ENCODE measurements at places on chromosomes 13 and 19.

GRCh38 chr19:5864725-5865486, 5.4 kb downstream of the FUT5 start:
- DNase-seq, result no peak

- no peak for DNase-seq
Observed at GRCh38 chr13:37418490-37418889, 180.1 kb downstream of the POSTN start.

GRCh38 chr13:110886870-110887596, 27.8 kb downstream of the ANKRD10 start:
- DNase-seq, result no peak

DNA sequence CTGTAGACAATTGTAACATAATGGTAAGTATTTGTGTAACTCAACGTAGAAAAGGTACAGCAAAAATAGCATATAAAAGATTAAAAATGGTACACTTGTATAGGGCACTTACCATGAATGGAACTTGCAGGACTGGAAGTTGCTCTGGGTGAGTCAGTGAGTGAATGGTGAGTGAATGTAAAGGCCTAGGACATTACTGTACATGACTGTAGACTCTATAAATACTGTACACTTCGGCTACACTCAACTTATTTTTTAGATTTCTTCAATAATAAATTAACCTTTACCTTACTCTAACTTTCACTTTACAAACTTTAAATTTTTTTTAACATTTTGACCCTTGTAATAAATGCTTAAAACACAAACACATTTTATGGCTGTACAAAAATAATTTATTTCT, 72.1 kb upstream of the FAM216B start:
- no peak for DNase-seq

DNA sequence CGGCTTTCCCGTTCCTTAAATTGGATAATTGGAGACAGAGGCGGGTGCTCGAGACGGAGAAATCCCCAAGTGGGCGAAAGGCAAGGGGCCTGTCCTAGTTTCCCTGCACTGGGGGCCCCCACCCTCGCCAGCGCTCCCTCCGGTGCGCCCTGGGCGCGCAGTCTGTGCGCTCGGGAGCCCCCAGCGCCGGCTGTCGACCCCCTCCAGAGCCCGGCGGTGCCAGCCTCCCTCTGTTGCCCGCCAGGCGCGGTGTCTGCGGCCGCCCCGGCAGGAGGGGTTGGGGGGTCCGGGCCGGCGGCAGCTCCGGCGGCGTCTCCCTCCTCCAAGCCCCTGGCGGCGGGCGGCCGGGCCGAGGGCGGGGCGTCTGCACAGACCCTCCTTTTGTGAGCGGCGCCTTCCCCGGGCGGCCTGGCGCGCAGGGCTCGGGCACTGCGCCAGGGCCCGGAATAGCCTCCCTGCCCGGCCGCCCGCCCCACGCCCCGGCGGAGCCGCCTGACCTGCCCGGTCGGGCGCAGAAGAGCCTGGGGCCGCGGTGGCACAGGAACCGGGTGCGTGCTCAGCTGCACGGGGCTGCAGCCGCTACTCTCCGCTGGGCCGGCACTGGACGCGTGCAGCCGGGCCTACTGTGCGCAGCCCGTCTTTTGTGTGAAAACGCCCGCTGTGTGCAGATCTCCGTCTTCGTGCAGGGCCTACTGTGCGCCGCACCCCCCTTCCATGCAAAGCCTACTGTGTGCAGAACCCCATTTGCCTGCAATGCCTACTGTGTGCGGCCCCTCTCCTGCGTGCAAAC, 13.2 kb downstream of the GADD45B start:
- no peak for DNase-seq

GRCh38 chr13:24168979-24169378, 8.5 kb downstream of the SPATA13 start:
- no peak for DNase-seq

DNA sequence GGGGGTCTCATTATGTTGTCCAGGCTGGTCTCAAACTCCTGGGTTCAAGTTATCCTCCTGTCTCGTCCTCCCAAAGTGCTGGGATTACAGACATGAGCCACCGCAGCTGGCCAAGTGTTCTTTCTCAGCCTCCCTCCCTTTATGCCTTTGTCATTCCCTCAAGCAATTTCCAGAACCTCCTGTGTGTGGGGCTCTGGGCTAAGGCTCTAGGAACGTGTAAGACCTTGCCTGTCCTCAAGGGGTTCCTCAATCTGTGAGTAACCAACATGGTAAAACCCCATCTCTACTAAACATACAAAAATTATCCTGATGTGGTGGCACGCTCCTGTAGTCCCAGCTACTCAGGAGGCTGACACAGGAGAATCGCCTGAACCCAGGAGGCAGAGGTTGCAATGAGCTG, 15.5 kb upstream of the SPACA4 start:
- DNase-seq, result no peak

- DNase-seq, result no peak
Observed at GRCh38 chr19:29866011-29866410, 54.2 kb downstream of the CCNE1 start.

DNA sequence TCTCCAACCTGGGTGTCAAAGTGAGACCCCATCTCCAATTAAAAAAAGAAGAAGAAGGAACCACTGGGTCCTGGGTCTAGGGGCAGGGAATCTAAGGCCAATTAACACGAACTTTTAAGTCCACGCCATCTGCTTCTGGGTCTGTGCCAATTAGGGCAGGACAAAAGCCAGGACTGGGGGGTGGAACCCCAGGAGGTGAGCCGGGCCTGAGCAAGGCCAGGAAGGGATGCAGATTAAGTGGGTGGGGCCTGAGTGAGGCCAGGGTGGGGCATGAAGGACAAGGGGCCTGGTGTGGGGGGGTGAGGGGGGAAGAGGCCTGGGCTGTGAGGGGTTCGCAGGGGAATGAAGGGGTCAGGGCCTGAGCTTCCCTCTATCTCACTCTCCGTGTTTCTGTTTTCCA, 26.3 kb upstream of the ZNF83 start:
- no peak for DNase-seq

GRCh38 chr13:77898097-77898496, 20.5 kb downstream of the EDNRB start:
- DNase-seq, result no peak

GRCh38 chr13:109738298-109738746, 48.1 kb downstream of the IRS2 start:
- DNase-seq, result no peak

GRCh38 chr19:55179606-55180484, at the start of gene SYT5:
TSS of gene SYT5 (minus strand) at chr19:55180289. CDS start at chr19:55179041, 1,248 bp downstream.
- DNase-seq, result no peak

- DNase-seq, result no peak
Observed at GRCh38 chr13:58579468-58579867, 947.9 kb downstream of the PCDH17 start.

GRCh38 chr13:26923824-26924605, 163.4 kb upstream of the GPR12 start:
- no peak for DNase-seq

DNA sequence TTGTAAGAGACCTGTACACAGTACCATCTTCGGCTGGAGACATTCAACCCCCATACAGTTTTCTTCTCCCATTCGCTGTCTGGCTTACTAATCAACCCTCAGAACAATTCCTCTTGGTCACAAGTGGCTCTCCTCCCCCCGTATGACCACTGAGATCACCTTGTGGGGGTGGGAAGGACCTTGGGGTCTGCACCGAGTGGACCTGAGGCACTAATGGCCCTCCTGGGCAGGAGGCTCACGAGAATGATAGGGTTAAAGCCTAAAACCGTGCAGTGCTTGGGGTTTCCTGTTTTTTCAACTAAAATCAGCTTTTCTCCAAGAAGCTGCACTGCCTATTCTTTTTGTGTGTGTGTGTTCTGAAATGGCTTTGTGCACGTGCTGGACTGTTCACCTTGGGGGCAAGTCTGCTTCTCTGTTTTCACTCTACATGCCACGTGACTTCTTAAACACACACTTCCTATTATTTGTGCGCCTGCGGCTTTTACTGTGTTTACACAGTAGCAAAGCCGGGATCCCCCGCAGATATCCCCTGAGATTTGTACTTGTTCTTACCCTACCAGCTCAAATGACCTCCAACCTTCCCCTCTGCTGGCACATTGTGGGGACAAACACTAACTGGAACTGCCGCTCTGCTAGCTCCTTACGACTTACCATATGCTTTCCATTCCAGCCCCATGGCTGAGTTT, 12.3 kb downstream of the RBM26 start:
- peak; percentile 91 for DNase-seq

- DNase-seq, result no peak
Observed at GRCh38 chr19:15259907-15260306, 27.7 kb upstream of the EPHX3 start.

DNA sequence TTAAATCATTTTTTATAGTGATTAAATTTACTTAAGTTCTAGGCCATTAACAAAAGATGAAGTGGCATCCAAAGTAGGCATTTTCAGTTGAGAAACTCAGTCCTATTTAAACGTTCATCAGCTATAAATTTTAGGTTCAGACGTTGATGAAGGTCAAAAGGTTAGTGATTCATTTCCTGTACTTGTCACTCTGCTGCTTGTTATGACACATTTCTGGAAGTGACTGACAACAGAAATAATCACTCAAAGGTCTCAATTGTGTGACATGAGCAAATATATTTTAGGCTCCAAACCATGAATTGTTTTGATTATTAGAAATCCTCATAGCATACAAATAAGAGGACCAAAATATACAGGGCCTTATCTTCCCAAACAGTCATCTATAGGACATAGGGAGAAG, 10.3 kb upstream of the EDNRB start:
- no peak for DNase-seq

- no peak for DNase-seq
Observed at GRCh38 chr13:99323488-99323887, 16.3 kb upstream of the GPR183 start.

- DNase-seq, result no peak
Observed at GRCh38 chr13:72500851-72501250, 226.6 kb downstream of the MZT1 start.

- no peak for DNase-seq
Observed at GRCh38 chr19:3359919-3360420, 6.4 kb upstream of the NFIC start.

DNA sequence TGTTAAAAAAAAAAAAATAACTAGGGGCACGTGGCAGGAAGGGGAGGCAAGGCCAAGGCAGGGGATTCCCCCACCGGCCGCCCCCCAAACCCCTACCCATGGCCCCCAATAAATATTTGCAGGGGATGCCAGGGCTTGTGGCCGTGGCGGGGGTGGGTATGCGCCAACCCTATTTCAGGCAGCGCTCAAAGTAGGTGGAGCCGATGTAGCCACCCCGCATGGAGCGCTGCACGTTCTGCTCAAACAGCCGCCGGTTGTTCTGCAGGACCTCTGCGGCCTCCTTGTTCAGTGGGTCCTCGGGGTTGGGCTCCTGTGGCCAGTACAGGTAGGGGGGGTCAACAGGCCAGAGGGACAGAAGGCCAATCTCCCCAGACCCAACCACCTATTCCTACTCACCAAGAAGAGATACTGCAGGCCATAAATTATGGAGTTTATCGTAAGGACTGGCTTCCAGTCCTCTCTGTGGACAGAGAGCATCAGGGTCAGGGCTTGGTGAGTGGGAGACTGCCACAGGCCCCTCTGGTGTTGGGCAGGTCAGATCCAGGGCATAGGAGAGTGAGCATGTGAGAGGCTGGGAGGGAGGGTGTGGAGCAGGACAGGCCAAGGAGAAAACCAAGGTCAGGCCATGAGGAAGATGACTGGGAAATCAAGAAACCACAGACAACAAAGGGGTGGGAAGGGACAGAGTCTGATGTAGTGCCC, 1.2 kb upstream of the CHMP2A start:
- DNase-seq, result no peak

DNA sequence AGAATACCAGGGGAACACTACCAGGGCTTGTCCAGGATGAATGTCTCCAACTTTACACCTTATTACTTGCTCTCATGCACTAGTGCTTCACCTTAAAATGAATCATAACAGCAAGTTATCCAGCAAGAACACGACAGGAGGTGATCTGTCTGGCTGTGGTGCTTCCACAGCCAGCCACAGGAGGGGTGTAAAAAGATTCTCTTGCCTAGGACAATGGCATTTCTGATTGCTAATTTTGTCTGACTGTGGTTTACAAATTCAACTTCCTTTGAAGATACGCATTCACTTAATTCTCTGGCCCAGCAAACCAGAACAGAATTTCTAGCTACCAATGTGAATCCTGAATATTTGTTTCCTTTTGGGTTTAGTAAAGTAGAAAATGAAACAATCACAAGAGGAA, 23.1 kb upstream of the COG3 start:
- DNase-seq, result no peak

GRCh38 chr19:17766543-17767131, 15.4 kb downstream of the FCHO1 start:
- peak; percentile 44 for DNase-seq

DNA sequence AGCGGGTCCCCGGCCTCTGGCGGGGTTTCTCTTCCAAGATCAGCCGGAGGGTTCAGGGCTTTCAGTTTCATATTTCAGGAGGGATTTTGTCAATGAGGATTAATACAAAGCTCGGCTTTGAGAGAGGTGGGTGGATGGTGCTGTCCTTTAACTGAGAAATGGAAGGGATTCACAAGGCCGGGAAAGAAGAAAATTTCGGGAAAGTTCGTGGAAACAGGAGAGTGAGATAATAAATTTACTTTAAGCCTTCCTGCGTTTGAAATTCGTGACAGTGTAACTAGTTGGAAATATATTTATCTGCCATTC, 283 bp upstream of the PARP4 start:
- DNase-seq, result no peak

DNA sequence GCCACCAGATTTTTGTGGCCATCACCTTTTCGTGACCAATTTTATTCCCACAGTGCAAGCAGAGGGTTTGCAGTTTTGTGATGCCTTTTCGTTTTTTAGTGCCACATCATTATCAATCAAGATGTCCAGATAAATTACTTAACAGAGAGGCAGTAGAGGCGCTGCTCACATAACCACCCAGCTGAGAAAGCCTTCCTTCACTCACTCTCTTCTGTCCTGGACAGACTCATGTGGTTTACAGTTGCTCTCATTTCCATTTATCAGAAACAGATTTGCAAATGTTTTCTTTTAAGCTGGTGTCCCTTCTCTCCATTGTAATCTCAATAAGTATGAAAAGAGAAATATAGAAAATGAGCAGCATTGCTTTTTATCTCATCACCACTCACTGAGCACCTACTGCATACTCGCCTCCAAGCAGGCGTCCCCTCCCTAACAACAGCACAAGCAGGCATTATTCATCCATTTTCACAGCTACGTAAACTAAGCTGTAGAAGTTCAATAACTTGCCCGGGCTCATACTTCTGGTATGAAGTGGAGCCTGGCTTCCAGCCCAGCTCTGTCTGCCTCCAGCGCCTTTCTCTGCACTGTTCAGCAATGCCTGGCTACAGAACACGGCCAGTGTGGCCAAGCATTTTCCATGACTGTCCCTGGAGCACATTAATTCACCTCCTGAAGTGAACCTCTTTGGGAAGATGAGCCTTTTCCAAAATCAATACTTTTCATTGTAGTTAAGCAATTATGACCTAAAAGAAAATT, 34.6 kb upstream of the KATNAL1 start:
- no peak for DNase-seq

- DNase-seq, result no peak
Observed at GRCh38 chr19:7468840-7469239, 20.0 kb downstream of the PEX11G start.

DNA sequence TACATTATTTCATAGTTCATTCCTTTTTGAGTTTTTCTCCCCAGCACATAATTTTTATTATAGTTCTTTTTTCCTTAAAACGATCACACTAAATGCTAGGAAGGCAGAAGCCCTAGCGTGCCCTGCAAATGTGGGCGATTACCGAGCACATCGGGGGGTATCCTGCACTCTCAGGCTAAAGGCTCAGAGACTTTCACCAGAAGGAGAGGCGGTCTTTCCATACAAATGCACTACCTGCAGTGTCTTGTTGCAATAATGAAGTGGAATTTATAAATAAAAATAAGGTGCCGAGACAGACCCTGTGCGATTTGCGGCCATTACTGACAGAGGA, 29.3 kb upstream of the SPACA7 start:
- no peak for DNase-seq

GRCh38 chr13:34943436-34944273, 1.6 kb downstream of the NBEA start:
- DNase-seq, result no peak

Data from NCI-H187 (cell line).